ENCODE measurements at places on chromosomes 1 and 21. TPM values are rescaled to one million over a fixed set of nuclear protein-coding genes. Genes with fewer than 3 reads are reported as not detected.

- DNase-seq: no peak
Measured at GRCh38 chr1:203269654-203270020, 35.7 kb upstream of the BTG2 start.

GRCh38 chr1:107365527-107366240, 224.8 kb downstream of the NTNG1 start:
- no peak for DNase-seq

- DNase-seq: no peak
Measured at GRCh38 chr1:21952786-21953520, 15.8 kb upstream of the HSPG2 start.

GRCh38 chr1:222106377-222106776, 364.5 kb upstream of the DUSP10 start:
- DNase-seq: no peak

DNA sequence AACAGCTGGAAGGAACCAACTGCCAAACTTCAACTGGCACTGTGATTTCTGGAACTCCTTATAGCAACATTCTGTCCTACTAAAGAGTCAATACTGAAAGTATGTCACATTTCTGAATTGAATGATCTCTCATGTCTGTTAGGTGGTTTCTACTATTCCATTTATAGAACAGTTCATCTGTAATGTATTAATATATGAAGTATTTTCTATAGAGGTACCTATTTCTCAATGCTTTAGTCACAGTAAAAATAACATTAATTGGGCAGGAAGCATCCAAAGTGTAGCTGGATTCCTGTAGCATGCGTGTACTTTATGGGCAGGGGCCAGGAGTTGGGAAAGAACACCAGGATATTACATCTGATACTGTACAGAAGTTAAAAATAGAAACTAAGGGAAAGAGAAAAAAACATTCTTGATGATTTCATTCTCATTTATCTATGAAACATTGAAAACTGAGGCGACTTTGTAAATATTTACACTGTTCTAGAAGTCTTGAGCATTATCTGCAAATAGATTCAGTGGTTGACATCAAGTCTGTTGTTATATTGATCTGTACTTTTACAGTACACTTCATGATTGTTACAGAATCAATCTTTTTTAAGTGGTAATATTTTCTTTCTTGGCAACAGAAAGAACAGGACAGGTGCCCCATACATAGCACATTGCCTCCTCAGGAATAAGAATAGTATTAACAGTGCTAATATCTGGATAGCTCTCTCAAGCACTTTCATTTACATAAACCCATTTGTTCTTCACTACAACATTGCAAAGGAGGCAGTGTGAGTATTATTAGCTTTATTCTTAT, 6.2 kb upstream of the ZNF281 start:
- peak; percentile 85 for DNase-seq

GRCh38 chr1:100461222-100461621, 76.7 kb upstream of the GPR88 start:
- no peak for DNase-seq

DNA sequence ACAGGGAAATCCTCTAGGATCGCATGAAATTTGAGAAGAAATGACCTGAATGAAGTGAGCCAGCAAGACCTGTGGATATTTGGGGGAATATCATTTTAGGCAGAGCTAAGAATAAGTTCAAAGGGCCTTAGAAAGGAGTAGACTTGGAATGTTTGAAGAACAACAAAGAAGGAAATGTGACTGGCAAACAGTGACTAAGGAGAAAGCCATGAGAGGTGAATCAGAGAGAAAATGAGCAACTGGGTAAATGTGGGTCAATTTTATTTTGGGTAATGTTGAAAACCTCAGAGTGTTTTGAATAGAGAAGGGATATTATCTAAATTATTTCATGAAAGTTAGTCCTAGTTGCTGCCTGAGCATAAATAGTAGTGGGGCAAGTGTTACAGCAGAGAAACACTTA, 672.8 kb downstream of the LMO4 start:
- DNase-seq: peak; percentile 43

GRCh38 chr1:65469126-65469888, 48.8 kb downstream of the LEPR start:
- no peak for DNase-seq

- DNase-seq: no peak
Measured at GRCh38 chr1:2003541-2004131, at the start of gene CFAP74. TSS of gene CFAP74 (minus strand) at chr1:2003786. CDS start at chr1:1990956, 12,830 bp downstream.

DNA sequence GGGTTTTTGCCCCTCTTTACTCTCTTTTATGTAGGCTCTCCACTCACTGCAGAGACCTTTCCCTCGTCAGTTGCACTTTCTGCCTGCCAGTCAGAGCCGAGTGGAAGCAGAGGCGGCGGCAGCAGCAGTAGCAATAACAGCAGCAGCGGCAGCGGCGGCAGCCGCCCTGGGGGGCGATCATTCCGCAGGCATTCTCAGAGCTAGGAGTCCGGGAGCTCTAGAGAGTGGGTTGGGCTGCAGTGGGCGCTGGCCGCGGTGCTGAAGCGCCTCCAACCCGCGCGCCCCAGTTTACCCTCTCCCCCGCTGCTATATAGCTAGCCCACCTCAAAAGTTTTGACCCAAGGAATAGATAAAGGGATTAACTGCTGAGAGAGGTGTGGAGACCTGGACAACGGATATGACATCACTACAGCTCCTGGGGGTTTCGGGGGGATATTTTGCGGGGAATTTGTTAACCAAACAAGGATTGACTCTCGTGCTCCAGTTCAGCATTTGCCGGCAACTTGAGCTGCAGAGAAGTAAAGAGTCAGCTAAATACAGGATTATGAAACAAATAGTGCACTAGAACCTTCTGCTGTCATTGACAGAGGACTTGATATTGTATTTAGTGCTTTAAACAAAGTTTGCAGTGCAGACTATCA, at the start of gene OLFM3:
OLFM3 (minus strand) TSS at position 102 of the 641 bp plus-strand sequence.
- DNase-seq: no peak

GRCh38 chr1:27021354-27022031, 8.8 kb upstream of the TENT5B start:
- no peak for DNase-seq

- DNase-seq: no peak
Measured at GRCh38 chr1:112520166-112520565, 11.4 kb downstream of the WNT2B start.

GRCh38 chr1:150577557-150578271, 1.7 kb downstream of the MCL1 start:
- DNase-seq: no peak

- no peak for DNase-seq
Measured at GRCh38 chr1:16617114-16617631, 3.8 kb upstream of the NBPF1 start.

DNA sequence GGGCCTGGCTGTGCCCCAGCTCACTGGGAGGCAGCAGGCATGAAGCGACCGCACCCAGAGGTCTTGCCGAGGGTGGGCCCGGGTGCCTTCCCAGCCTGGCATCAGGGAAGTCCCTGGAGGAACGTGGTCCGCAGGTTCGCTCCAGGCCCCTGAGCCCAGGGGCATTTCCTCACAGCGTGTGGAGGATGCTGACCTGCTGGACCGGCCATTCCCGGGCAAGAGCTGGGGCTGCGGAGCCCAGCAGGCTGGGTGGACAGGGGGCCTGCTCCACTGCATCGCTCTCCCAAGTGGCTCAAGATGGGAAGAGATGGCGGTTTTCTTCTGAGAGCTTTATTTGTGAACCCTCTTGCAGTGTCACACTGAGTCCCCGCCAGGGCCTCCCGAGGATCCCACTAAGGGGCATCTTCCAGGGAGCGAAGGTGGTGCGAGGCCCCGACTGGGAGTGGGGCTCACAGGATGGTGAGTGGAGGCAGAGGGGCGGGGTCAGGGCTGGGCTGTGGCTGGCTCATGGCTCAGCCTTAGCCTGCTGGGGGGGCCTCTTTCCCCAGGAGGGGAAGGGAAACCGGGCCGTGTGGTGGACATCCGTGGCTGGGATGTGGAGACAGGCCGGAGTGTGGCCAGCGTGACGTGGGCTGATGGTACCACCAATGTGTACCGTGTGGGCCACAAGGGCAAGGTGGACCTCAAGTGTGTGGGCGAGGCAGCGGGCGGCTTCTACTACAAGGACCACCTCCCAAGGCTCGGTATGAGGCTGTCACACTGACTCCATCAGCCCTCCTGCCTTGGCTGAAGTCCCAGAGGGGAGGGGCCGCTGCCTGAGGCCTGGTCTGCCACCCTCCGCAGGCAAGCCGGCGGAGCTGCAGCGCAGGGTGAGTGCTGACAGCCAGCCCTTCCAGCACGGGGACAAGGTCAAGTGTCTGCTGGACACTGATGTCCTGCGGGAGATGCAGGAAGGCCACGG, 7.2 kb upstream of the MMP23B start:
- DNase-seq: no peak

DNA sequence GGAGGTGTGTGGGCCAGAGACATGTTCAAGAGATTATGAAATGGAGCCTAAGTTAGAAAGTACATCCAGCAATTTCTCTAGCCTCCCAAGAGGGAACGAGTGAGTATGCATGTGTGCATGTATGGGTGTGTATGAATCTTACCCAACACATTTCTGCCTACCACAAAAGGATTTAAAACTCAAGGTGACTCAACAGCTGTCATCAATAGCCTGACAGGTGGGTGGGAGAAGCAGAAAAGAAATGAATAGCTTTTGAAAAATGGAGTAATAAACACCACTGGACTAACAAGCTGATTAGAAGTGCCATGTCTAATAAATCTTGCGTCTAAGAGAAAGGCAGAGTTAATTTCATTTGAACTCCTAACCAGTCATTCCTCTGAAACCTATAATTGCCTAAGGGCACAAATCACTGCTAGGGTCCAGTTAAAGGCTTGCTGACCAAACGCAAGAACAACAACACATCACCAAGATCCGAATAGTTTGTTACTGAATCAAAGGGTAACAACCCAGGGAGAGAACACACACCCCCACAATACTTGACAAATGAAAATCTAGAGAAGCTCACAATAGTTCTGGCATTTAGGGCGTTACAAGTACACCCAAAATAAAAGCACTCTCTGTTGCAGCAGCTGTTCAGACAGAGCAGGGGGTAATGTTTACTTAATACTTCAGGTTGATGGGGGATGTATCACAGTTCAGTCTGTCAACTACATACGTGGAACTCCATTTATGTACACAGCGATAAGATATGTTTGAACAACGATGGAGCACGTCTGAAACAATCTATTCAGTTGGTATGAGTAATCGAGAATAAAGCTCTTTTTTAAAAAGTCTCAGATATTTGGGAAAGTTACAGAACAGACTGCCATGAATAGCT, 1.4 kb downstream of the KIAA0319L start:
- DNase-seq: peak; percentile 42

DNA sequence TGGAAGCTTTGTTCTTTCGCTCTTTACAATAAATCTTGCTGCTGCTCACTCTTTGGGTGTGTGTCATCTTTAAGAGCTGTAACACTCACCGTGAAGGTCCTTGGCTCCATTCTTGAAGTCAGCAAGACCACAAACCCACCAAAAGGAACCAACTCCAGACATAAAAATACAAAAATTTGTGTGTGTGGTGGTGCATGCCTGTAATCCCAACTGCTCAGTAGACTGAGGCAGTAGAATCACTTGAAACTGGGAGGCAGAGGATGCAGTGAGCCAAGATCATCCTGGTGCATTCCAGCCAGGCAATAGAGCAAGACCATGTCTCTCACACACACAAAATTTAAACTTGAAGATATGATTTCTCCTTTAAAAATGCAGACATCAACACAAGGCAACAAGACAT, 1431.7 kb upstream of the B3GALT2 start:
- DNase-seq: no peak

- no peak for DNase-seq
Measured at GRCh38 chr1:207069858-207070506, 16.9 kb downstream of the PFKFB2 start.

GRCh38 chr1:152869808-152870419, 8.2 kb upstream of the SMCP start:
- peak; percentile 6 for DNase-seq

DNA sequence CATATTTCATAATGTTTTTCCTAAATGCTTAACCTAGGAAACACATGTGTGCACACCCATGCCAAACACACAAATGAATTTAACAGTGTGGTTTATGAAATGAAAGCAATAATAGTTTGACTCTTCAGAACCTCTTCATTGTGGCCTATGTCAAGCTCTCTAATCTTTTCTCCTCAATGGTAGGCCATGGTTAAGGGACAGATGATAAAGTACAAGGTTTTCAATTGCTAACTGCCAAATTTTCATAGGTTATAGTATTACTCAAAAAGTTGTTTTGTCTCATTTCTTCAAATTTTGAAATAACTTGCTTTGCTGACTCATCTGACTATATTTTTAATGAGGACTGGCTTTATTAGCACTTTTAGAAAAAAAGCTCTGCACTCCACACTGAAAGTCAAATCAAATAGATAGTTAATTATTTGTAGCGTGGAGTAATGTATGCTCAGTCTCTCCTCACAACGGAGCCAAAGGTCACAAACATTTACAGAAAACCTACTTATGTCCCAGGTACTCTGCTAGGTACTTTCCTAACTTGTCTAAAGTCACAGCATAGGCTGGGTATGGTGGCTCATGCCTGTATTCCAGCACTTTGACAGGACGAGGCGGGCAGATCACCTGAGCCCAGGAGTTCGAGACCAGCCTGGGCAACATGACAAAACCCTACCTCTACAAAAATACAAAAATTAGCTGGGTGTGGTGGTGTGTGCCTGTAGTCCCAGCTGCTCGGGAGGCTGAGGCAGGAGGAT, 3.0 kb upstream of the ADCY10 start:
- no peak for DNase-seq

GRCh38 chr1:94104776-94105580, 16.0 kb downstream of the ABCA4 start:
- no peak for DNase-seq

DNA sequence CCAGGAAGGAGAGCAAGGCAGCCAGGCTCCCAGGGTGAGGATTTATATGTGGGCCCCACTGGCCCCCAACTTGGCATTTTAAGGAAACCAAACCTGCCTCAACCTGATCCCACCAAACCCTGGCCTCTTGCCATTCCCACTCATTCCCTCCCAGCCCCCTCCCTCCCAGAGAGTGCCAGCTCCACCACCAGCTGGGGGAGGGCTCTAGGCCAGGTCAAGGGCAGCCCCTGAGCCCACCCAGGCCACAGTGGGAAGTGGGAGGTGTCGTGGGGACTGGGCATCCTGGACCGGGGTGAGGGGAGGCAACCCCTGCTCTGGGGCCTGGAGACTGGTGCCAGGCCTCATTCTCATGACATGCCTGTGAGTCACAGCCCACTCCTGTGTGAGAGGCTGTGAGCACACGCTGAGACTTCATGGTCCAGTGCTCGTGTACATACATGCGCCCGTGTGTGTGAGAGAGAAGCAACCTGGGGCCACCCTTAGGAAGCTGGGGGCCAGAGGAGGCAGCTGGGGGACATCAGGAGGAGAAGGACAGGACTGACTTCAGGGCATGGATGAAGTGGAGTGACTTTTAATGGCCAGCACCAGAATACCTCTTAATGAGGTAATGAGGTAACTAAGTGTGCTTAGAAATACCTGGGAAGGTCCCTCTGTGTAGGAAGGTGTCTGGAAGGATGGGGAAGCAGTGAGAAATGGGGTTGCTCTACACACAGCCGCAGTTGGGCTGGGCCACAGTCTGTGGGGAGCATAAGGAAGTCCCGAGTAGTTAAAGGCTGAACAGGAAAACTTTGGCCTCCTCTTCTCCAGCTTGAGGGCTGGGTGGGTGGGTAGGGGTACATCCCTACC, at the start of gene S100A2:
S100A2 (minus strand) TSS at position 316 of the 846 bp plus-strand sequence. CDS start 1,967 bp downstream, outside the sequence.
- peak; percentile 88 for DNase-seq

The CDK11A gene
- total RNA-seq: 10.3 TPM

The CLCA1 gene
- total RNA-seq: not detected

The LCE3B gene
- total RNA-seq: not detected

The GPX7 gene
- 35.1 TPM for total RNA-seq

The ACOT11 gene
- 1.3 TPM for total RNA-seq

The SASS6 gene
- 8.2 TPM for total RNA-seq

The TMPRSS3 gene
- 2.0 TPM for total RNA-seq

The TYW3 gene
- 11.4 TPM for total RNA-seq

The LCE1F gene
- not detected for total RNA-seq
